Body of pancreas (tissue), 4 donors: ENCODE measurements at places on chromosomes 6 and 20. TPM values are rescaled to one million over a fixed set of nuclear protein-coding genes. Genes with fewer than 3 reads are reported as not detected.

DNA sequence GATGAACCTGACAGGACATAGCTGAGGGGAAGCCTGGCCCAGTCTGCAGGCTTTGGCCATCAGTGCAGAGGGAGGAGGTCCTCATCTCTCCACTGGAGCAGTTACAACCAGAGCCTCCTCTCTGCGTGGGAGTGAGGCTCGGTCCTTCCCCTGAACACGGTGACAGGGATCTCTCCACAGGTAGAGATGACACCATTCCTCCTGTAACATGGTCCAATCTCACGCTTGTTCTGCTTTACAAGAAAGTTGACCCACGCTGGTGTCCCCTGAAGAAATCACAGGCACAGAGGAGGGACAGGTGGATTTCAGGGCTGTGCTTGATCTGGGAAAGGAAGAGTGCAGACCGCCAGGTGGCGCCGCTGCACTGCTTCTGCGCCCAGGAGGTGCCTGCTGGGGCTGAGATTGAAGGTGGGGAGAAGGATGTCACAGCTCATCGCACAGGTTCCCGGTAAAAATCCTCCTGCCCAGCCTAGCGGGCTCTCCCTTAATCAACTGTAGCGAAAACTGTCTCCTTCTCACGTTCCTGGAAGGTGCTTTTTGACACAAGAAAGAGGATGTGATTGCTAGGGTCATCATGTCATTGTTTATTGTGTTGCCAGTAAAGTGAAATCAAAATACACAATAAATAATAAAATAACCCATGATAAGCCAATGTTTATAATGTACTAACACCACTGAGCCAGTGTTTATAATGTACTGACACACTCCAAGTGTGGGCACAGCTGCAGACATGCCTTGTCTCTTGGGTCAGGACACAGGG, 20.4 kb downstream of the HLA-G start:
- peak; percentile 82 for DNase-seq
- H3K4me3 ChIP-seq: no peak overlapping the region
- H3K36me3 ChIP-seq: no peaks in the 10 kb centered on the region
- H3K27ac ChIP-seq: no peak overlapping the region

GRCh38 chr6:10071631-10072220, 343.1 kb downstream of the TFAP2A start:
- H3K4me3 ChIP-seq: no peak overlapping the region
- H3K27me3 ChIP-seq: no peaks in the 10 kb centered on the region
- no peaks in the 10 kb centered on the region for H3K36me3 ChIP-seq
- H3K4me1 ChIP-seq: no peaks in the 10 kb centered on the region

DNA sequence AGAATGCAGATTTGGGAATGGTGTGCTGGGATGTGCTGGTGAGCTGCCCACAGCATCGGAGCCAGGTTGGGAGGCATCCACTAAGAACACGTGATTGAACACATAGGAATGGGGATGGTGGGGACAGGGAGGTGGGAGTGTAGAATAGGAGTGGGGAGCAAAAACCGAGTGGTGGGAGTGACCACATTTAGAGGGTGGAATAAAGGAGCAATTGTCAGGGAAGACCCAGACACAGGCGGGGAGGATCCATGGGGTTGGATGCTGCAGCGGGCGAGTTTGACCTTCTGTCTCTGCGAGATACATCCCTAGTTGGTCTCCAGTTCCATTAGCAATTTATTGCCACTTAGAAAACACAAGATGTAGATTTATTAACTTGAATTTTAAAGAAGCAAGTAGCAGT, 4.7 kb downstream of the NAA20 start:
- no peaks in the 10 kb centered on the region for H3K36me3 ChIP-seq
- no peak overlapping the region for H3K27ac ChIP-seq
- H3K4me1 ChIP-seq: peaks cover 32% of the 10 kb centered on the region
- no peak overlapping the region for H3K4me3 ChIP-seq

- no peaks in the 10 kb centered on the region for H3K36me3 ChIP-seq
- no peak overlapping the region for H3K27ac ChIP-seq
- no peaks in the 10 kb centered on the region for H3K27me3 ChIP-seq
- no peak for DNase-seq
Measured at GRCh38 chr6:115717472-115717871, 343.2 kb downstream of the FRK start.

- no peaks in the 10 kb centered on the region for H3K27me3 ChIP-seq
- H3K36me3 ChIP-seq: no peaks in the 10 kb centered on the region
- H3K4me1 ChIP-seq: no peaks in the 10 kb centered on the region
- no peak overlapping the region for H3K27ac ChIP-seq
- DNase-seq: no peak
Measured at GRCh38 chr20:2386516-2387179, 5.9 kb downstream of the TGM6 start.

GRCh38 chr6:116210316-116210715, 43.6 kb downstream of the TSPYL4 start:
- H3K27me3 ChIP-seq: no peaks in the 10 kb centered on the region
- no peak overlapping the region for H3K4me3 ChIP-seq
- no peaks in the 10 kb centered on the region for H3K4me1 ChIP-seq
- no peak overlapping the region for H3K27ac ChIP-seq
- no peak for DNase-seq

GRCh38 chr6:33273924-33274902, 2.3 kb downstream of the RPS18 start:
- H3K27ac ChIP-seq: no peak overlapping the region
- H3K4me1 ChIP-seq: peaks cover 67% of the 10 kb centered on the region
- DNase-seq: no peak

GRCh38 chr20:50916257-50916656, 15.0 kb downstream of the ADNP start:
- no peak overlapping the region for H3K27ac ChIP-seq
- DNase-seq: no peak
- no peak overlapping the region for H3K4me3 ChIP-seq
- no peaks in the 10 kb centered on the region for H3K36me3 ChIP-seq

DNA sequence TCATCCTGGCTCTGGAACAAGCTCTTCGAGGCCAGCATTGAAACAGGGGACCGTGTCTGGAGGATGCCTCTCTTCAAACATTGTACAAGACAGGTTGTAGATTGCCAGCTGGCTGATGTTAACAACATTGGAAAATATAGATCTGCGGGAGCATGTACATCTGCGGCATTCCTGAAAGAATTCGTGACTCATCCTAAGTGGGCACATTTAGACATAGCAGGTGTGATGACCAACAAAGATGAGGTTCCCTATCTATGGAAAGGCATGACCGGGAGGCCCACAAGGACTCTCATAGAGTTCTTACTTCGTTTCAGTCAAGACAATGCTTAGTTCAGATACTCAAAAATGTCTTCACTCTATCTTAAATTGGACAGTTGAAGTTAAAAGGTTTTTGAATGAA, 3.6 kb upstream of the CDKN1A start:
- DNase-seq: no peak
- no peaks in the 10 kb centered on the region for H3K27me3 ChIP-seq
- peaks cover 27% of the 10 kb centered on the region for H3K4me1 ChIP-seq
- H3K27ac ChIP-seq: no peak overlapping the region

DNA sequence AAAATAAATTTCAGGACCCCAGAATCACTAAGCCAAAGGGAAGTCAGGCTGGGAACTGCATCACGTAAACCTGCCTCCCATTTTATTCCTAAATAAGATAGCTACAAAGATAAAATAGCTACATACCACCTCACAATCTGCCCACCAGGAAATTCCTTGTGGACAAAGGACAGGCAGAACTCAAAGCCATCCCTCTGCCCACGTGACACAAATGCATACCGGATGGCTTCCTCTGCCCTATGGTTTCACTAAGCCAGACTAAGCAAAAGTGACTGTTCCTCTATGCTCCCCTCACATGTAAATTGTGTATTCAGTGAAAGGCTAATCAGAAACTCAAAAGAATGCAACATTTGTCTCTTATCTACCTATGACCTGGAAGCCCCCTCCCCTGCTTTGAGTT, 15.0 kb downstream of the MBOAT1 start:
- H3K27ac ChIP-seq: no peak overlapping the region
- no peak overlapping the region for H3K4me3 ChIP-seq
- H3K36me3 ChIP-seq: no peaks in the 10 kb centered on the region
- no peak for DNase-seq
- H3K4me1 ChIP-seq: peaks cover 29% of the 10 kb centered on the region

DNA sequence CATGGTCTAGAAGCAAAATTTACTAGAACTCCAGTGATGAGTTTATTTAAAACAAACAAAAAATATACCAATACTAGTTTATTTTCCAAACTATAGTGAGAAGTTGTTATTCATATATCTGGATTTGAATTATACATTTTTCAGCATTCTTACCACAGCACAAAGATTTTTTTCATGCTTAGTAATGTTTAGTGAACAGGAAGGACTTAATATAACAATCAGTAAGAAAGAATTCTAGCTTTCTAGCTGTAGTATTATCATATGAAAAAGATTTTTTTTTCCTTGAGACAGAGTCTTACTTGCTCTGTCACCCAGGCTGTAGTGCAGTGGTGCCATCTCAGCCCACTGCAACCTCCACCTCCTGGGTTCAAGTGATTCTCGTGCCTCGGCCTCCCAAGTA, 13.8 kb downstream of the MARCKS start:
- no peaks in the 10 kb centered on the region for H3K4me1 ChIP-seq
- DNase-seq: no peak
- no peaks in the 10 kb centered on the region for H3K36me3 ChIP-seq
- H3K27me3 ChIP-seq: no peaks in the 10 kb centered on the region
- no peak overlapping the region for H3K27ac ChIP-seq

GRCh38 chr20:59770851-59771250, 162.6 kb downstream of the SYCP2 start:
- H3K4me1 ChIP-seq: no peaks in the 10 kb centered on the region
- no peak overlapping the region for H3K27ac ChIP-seq
- H3K36me3 ChIP-seq: no peaks in the 10 kb centered on the region
- no peaks in the 10 kb centered on the region for H3K27me3 ChIP-seq
- no peak overlapping the region for H3K4me3 ChIP-seq
- no peak for DNase-seq

GRCh38 chr6:65116326-65116725, 590.7 kb downstream of the EYS start:
- no peak for DNase-seq
- H3K27ac ChIP-seq: no peak overlapping the region
- no peaks in the 10 kb centered on the region for H3K36me3 ChIP-seq
- no peak overlapping the region for H3K4me3 ChIP-seq
- H3K27me3 ChIP-seq: no peaks in the 10 kb centered on the region

- H3K36me3 ChIP-seq: no peaks in the 10 kb centered on the region
- H3K4me3 ChIP-seq: no peak overlapping the region
- H3K27me3 ChIP-seq: no peaks in the 10 kb centered on the region
- peaks cover 9% of the 10 kb centered on the region for H3K4me1 ChIP-seq
Measured at GRCh38 chr20:38825901-38826625, 20.6 kb downstream of the PPP1R16B start.

- H3K27ac ChIP-seq: no peak overlapping the region
- H3K27me3 ChIP-seq: no peaks in the 10 kb centered on the region
- H3K36me3 ChIP-seq: no peaks in the 10 kb centered on the region
- no peaks in the 10 kb centered on the region for H3K4me1 ChIP-seq
- DNase-seq: no peak
Measured at GRCh38 chr20:54320148-54320607, 112.3 kb downstream of the PFDN4 start.

- no peak overlapping the region for H3K27ac ChIP-seq
- DNase-seq: no peak
- no peaks in the 10 kb centered on the region for H3K36me3 ChIP-seq
- peaks cover 42% of the 10 kb centered on the region for H3K4me1 ChIP-seq
- no peaks in the 10 kb centered on the region for H3K27me3 ChIP-seq
Measured at GRCh38 chr6:133955582-133956415, 2.8 kb downstream of the TBPL1 start.

DNA sequence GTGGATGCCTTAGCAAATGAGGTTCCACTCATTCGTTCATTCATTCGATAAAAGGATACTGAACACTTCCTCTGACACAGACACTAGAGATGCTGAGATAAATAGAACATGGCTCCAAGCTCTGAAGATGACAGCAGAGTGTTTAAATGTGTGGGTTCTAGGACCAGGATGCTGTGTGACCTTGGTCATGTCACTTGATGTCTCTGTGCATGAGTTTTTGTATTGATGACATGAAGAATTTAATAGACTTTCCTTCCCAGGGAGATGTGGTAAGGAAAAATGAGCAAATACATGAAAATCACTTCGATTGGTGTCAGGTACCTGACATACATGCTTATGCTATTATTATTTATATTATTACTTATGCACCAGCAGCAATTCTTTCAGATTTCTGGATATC, 34.3 kb upstream of the CD83 start:
- H3K36me3 ChIP-seq: no peaks in the 10 kb centered on the region
- H3K27me3 ChIP-seq: no peaks in the 10 kb centered on the region
- H3K4me1 ChIP-seq: no peaks in the 10 kb centered on the region
- H3K27ac ChIP-seq: no peak overlapping the region
- H3K4me3 ChIP-seq: no peak overlapping the region

GRCh38 chr6:65816991-65817390, 110.0 kb upstream of the EYS start:
- DNase-seq: no peak
- H3K27me3 ChIP-seq: no peaks in the 10 kb centered on the region
- no peaks in the 10 kb centered on the region for H3K4me1 ChIP-seq
- H3K36me3 ChIP-seq: no peaks in the 10 kb centered on the region
- H3K27ac ChIP-seq: no peak overlapping the region

DNA sequence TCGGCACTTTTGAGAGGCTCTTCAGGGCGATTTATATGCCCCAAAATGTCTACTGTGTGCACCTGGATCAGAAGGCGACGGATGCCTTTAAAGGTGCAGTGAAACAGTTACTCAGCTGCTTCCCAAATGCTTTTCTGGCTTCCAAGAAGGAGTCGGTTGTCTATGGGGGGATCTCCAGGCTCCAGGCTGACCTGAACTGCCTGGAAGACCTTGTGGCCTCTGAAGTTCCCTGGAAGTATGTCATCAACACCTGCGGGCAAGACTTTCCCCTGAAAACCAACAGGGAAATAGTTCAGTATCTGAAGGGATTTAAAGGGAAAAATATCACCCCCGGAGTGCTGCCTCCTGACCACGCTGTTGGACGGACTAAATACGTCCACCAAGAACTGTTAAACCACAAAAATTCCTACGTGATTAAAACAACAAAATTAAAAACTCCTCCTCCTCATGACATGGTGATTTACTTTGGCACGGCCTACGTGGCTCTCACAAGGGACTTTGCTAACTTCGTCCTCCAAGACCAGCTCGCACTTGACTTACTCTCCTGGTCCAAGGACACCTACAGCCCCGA, 8.2 kb downstream of the GCNT2 start:
- H3K36me3 ChIP-seq: no peaks in the 10 kb centered on the region
- DNase-seq: peak; percentile 57
- H3K27me3 ChIP-seq: no peaks in the 10 kb centered on the region
- H3K27ac ChIP-seq: peak overlapping the region; percentile 71
- H3K4me3 ChIP-seq: no peak overlapping the region
- H3K4me1 ChIP-seq: peaks cover 23% of the 10 kb centered on the region

PPP1R3G gene
- not detected for total RNA-seq

RIMS4 gene
- total RNA-seq: 0.26 TPM

SLC17A3 gene
- not detected for total RNA-seq

SPATA25 gene
- 1.3 TPM for total RNA-seq

COQ3 gene
- 6.5 TPM for total RNA-seq

TMEM170B gene
- 3.0 TPM for total RNA-seq

NUP43 gene
- 22.8 TPM for total RNA-seq

PLCB1 gene
- total RNA-seq: 46.1 TPM

TMC2 gene
- total RNA-seq: not detected

EDEM2 gene
- total RNA-seq: 18.1 TPM
